Suppressor macrophage (primary cell): ENCODE measurements at places on chromosomes 13 and 19.

GRCh38 chr13:43769529-43769928 is 17.2 kb downstream of the ENOX1 start:
- DNase-seq: no peak

DNA sequence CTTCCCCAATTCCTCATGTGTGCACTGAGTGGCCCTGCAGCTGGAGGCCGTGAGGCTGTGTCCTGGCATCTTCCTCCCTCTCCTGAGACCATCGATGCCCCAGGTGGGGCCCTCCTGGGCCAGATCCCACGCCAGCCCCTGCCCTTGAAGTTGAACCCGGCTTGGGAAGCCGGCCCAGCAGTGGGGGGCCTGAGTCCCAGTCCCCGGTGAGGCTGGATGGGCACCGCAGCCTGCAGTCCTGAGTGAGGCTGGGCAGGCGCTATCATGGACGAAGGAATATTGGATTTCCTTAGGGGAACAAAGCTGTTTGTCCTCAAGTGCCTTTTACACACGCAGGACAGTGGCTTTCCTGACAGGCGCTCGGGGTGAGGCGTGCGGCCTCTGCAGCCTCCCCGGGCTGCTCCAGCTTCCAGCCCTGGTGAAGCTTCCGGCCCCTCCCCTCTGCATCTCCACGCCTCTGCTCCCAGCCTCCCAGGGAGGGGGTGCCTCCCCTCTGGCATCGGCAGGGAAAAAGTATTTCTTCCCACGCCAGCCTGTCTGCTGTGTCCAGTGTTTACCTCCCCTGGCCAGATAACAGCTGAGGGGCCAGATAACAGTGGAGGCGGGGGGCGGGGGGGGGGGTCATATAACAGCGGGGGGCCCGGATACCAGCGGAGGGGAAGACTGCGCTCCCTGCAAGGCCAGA is 159.5 kb downstream of the KDM4B start:
- no peak for DNase-seq

DNA sequence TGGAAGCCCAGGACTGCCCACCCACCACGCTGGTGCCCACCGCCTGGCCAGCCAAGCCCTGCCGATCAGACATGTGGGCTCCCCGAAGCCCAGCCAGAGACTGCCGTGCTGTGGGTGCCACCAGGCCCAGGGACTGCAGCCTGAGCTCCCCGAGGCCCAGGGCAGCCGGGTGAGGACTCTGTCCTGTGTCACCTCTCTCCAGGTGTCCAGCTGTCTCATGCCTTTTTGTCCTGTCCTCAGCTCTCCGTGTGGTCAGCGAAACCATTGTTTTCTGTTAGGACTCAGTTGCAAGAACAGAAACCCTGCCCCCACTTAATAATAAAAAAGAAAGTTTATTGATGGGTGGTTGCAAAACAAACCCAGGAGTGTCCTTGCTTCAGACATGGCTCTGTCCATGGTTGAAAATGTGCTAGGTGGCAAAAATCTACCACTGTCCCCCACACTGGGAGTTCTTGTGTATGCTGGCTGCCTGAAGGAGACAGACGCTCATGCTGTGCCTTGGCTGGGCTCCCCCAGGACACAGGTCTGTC is 9.9 kb downstream of the PLEKHF1 start:
- no peak for DNase-seq

- DNase-seq: no peak
Measured at GRCh38 chr19:29539670-29540069, 13.9 kb downstream of the VSTM2B start.

DNA sequence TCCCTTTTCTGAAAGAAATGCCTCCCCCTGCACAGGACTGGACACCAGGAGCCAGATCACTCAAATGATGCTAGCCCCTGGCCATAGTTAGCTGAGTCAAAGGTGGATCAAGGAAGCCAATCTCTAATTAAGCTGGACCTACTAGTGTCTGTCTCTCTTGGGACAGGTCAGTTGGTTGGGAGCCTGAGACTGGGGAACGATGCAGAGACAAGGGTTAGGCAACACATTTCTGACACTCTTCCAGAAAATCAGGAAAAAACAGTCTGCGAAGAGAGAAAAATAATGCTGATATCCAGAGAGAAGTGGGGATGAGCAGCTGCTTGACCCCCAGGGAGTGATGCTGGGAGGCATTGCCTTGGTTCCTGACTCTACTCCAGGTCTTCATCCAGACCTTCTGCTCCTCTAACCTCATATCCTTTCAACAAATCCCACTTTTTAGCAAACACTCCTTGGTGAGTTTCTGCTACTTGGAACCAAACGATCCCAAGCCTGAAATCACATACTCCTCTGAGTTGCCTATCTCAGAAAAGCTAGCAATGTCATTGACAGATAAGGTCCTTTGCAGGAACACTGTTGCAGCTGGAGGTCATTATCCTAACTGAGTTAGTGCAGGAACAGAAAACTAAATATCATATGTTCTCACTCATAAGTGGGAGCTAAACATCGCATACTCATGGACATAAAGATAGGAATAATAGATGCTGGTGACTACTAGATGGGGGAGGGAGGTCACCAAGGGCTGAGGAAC is 369.7 kb downstream of the COG6 start:
- DNase-seq: no peak

DNA sequence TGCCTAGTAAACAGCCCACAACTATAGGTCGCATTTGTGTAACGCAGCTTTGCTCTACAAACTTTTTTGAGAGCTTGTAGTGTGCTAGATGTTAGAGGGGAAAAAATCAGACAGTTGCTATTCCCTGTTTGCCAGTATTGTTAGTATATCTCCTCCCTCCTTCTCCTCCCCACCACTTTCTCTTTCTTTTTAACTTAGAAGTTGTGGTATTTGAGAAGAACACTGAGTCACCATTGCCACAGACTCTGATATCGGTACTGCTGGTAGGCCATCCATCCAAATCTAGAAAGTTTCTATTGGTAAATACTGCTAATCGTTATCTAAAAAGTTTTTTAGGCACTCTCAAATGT is 666 bp downstream of the POMP start:
- peak; percentile 54 for DNase-seq

GRCh38 chr13:97880311-97880675 is 73.2 kb upstream of the IPO5 start:
- DNase-seq: no peak

DNA sequence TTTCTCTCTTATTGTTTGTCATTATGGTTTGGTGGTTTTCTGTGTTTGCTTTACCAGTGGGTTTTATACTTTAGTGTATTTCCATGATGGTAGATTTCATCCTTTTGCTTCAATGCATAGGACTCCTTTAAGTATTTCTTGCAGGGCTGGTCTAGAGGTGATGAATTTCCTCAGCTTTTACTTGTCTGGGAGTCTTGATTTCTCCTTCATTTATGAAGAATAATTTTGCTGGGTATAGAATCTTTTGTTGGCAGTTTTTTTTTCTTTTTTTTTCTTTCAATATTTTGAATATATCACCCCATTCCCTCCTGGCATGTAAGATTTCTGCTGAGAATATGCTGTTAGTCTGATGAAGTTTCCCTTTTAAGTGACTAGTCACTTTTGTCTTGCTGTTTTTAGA is 19.8 kb downstream of the EEF1AKMT1 start:
- DNase-seq: no peak

DNA sequence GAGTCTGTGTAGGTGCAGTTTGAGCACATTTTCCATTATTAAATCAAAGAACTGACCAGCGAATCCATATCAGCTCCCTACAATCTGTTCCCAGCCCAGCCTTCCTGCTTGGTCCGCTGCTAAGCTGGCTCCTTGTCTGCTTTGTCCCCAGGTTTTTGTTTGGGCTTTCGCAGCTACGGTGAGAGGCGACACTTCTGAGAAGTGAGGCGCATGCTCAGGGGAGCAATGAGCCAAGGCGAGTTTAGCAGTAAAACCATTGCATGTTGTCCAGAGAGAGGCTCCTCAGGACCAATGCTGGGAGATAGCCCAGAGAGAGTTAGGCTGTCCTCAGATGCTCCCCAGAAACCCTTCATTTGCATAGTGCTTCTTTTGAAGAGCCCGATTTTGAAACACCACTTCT is 162.0 kb downstream of the ITGBL1 start:
- DNase-seq: no peak

DNA sequence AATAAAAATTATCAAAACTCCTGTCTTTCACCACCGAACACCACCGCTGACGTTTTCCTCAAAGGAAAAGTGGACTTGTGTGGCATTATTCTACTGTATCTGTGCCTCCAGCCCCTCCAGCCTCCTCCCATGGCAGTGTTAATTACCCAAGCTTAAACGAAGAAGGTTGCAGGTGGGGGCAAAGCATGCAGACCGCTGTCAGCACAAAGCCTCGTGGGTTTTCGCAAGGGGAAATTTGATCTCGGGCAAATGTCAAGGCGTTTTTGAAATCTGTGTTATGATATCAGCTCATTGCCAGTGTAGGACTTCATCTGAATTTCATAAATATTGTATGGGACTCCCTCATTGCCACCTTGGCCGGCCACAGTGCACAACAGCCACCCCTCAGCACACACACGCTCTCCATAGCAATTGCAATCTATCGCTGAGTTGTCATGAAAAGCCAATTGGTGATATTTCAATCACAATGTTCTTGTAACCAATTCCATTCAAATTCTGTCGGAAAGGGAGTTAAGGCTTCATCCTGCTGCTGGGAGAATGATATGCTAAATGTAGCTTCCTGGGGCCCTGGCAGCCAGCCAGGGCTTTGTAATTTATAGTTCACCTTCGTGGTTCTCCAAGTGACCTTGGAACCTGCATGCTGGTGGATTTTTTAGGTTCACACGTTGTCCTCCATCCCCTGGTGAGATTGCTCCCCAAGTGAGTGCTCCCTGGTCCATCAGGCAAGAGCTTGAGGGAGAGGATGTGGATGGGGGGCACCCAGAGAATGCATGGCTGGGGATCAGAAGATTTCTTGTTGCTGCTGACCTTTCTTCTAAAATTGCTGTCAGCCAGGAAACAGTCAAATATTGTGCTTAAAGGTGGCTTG is 16.6 kb downstream of the CHST8 start:
- no peak for DNase-seq

GRCh38 chr13:81017513-81018152 is 676.7 kb upstream of the SPRY2 start:
- peak; percentile 81 for DNase-seq

- no peak for DNase-seq
Measured at GRCh38 chr13:82165396-82166174, 1716.7 kb downstream of the SLITRK1 start.

DNA sequence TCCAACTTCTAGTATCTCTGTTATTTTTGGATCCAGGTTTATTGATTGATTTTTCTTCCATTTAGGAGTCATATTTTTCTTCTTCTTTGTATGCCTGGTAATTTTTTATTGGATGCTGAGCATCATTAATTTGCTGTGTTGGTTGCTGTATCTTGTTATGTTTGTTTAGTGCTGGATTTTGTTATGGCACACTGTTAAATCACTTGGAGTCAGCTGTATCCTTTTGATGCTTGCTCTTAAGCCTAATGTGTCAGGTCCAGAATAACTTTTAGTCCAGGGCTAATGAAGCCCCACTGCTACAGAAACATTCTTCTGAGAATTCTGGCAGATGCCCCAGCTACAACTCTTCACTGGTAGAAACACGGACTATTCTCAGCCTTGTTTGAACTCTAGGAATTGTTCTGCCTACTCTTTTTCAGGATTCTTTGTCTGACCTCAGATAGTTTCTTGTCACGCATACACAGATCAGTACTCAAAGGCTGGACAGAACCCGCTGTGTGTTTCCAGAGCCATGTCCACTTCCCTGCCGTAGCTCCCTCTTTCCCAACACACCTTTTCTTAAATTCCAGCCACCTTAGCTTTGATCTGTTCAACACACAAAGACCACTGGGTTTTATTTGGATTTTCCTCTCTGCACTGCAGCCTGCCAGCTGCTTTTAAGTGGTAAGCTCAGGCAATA is 137.1 kb upstream of the WASF3 start:
- no peak for DNase-seq

GRCh38 chr13:73808318-73808717 is 325.9 kb downstream of the KLF12 start:
- no peak for DNase-seq

GRCh38 chr13:26914624-26915023 is 154.0 kb upstream of the GPR12 start:
- peak; percentile 41 for DNase-seq

GRCh38 chr19:50415661-50416033 is 3.1 kb upstream of the SPIB start:
- peak; percentile 66 for DNase-seq

DNA sequence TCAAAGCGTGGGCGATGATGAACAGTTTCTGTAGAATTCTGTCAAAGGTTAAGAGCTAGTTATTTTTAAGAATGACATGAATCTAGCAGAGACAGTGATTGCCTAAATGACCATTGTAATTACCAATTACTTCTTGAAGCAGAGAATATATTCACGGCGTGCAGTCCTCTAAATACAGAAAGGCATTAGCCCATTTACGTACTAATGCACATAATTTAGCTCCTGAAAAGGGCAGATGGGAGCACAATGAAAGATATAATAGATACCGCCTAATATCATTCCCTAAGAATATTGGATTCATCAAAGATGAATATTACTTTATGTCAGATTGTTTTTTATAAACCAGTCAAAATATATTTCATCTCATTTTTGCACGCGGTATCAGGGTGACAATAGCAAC is 212.4 kb downstream of the URI1 start:
- DNase-seq: no peak

DNA sequence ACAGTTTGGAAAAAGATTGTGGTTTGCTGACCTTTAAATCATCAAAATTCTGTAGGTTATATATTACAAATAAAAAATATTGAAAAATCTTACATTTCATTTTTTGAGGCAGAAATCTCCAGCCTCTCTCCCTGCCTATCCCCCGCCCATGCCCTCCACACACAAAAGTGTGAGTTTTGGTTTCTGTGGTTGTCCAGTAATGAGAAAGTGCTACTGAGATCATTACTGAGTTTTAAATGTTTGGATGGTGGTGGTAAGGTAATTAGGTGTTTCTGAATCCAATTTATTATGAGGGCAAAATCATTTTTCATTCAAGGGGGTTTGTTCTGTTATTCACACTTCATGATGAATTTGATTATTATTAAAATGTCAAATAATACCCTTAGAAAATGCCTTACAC is 448.0 kb upstream of the SLC10A2 start:
- DNase-seq: no peak

- DNase-seq: no peak
Measured at GRCh38 chr13:60402022-60402421, 5.0 kb downstream of the TDRD3 start.

- DNase-seq: no peak
Measured at GRCh38 chr19:6150289-6150688, 14.8 kb downstream of the ACSBG2 start.

DNA sequence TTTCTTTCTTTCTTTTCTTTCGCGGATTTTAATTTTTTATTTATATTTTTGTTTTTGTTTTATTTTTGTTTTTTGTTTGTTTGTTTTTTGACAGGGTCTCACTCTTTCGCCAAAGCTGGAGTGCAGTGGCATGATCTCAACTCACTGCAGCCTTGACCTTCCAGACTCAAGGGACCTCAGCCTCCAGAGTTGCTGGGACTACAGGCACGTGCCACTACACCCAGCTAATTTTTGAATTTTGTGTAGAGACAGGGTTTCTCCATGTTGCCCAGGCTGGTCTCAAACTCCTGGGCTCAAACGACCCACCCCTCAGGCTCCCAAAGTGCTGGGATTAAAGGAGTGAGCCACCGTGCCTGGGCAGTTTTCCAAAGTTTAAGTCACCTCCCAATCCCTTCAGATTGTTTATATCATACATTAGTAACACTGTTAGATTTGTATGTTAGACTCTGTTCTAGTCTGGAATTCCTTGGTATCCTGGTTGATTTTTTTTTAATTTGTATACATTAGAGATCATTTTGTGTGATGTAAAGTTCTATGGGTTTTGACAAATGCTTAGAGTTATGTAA is 597.3 kb downstream of the DCT start:
- no peak for DNase-seq
